HEK293T (cell line): ENCODE measurements at places on chromosomes 16 and 17.

DNA sequence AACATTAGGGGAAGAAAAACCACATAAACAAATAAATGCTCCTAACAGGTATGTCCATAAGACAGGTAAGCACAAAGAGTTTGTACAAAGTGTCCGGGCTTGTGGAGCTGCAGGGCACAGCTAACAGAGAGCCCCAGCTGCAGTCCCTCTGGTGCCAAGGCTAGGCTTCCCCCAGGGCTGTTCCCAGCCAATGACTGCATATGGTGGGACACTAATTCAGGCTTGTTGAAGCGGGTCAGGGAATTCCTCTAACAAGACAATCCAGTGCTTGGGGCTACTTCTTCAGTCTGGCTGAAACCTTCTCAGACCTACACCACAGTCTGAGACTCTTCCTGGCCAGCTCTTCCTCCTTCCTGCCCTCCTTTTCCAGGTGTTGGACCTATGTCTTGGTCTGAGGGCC is 51.7 kb upstream of the ALDH3A1 start:
- DNase-seq, result no peak

- no peak for DNase-seq
These were observed 21.9 kb upstream of the SSTR2 start for GRCh38 chr17:73142872-73143381.

DNA sequence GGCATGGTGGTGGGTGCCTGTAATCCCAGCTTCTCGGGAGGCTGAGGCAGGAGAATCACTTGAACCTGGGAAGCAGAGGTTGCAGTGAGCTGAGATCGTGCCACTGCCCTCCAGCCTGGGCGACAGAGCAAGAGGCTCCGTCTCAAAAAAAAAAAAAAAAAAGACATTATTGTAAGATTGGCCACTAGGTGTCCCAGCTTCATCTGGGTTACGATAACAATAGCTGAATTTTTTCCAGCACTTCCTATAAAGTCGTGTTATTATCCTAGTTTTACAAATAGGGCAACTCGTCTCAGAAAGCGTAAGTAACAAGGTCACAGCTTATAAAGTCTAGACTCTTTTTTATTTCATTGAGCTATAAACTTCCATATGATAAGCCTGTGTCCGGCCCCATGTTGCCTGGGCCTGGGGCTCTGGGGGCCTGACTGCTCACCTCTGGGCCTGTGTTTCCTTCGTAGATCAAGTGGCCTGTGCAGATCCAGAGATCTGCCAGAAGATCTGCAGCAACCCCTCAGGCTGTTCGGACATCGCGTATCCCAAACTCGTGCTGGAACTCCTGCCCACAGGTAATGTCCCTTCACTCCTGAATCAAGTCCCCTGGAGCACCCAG is 60.5 kb downstream of the SLC5A11 start:
- no peak for DNase-seq

- DNase-seq, result no peak
These were observed 15.4 kb upstream of the NUBP1 start for GRCh38 chr16:10728003-10728887.

GRCh38 chr17:30517786-30518185 is 40.6 kb downstream of the GOSR1 start:
- DNase-seq, result no peak

GRCh38 chr16:1612320-1613111 is at the start of gene CRAMP1:
CRAMP1 (plus strand) TSS chr16:1612360; CDS start chr16:1614640, 2,280 bp downstream.
- DNase-seq, result peak; percentile 32

- DNase-seq, result no peak
These were observed 7.4 kb downstream of the CTNS start for GRCh38 chr17:3643889-3644349.
